ENCODE measurements at places on chromosomes 2 and 18.

GRCh38 chr2:145066856-145067548 lies 547.1 kb upstream of the ZEB2 start:
- no peak for DNase-seq

DNA sequence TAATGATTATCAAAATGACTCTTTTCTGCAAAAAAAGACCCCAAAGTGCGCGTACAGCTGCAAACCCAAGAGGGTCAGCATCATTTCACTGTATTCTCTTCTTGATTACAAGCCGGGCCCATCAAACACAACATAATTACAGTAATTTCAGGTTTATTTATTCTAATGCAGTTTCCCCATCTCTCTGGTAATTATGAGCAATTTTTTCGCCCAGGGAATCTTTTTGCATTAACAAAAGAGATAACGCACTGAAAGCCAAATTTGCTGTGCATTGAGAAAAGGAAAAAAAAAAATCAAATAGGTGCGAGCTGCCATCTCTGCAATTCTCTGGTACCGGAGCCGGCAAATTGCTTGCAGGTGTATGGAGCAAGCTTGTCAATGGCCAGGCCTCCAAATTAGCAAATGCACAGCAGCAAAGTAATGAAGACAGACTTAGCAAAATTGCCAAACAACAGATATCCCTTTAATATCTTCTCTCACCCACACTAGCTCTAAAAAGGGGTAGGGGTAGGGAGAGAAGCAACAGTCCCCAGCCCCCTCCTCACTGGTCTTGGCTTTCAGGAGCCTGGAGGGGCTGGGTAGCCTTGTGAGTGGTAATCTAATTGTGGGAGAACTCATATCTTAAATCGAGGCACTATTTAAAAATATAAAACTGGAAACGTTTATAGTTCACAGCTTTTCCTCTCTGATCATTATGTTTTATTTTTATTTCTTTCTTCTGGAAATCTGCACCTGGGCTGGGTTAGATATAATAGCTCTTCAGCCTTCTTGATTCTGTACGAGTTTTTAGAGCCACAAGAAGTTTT lies 6.7 kb downstream of the DLX1 start:
- no peak for DNase-seq

- DNase-seq = no peak
Measured at GRCh38 chr2:204722207-204722606, 176.9 kb downstream of the PARD3B start.

DNA sequence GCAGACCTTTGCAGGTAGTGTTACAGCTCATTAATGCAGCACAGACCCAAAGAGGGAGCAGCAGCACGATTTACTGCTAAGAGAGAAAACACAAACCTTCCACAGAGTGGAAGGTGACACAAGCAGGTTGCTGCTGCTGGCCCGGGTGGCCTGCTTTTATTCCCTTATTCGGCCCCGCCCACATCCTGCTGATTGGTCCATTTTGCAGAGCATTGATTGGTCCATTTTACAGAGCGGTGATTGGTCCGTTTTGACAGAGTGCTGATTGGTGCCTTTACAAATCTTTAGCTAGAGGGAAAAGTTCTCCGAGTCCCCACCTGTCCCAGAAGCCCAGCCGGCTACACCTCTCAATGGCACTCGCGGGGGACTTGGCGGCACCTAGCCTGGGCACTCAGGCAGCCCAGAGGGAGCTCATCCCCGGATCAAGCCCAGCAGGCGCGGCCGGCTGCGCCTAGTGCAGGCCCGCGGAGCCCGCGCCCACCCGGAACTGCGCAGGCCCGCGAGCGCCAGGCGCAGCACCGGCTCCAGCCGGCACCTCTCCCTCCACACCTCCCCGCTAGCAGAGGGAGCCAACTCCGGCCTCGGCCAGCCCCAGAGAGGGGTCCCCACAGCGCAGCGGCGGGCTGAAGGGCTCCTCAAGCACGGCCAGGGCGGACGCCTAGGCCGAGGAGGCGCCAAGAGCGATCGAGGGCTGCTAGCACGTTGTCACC lies 825.6 kb upstream of the HS6ST1 start:
- no peak for DNase-seq

DNA sequence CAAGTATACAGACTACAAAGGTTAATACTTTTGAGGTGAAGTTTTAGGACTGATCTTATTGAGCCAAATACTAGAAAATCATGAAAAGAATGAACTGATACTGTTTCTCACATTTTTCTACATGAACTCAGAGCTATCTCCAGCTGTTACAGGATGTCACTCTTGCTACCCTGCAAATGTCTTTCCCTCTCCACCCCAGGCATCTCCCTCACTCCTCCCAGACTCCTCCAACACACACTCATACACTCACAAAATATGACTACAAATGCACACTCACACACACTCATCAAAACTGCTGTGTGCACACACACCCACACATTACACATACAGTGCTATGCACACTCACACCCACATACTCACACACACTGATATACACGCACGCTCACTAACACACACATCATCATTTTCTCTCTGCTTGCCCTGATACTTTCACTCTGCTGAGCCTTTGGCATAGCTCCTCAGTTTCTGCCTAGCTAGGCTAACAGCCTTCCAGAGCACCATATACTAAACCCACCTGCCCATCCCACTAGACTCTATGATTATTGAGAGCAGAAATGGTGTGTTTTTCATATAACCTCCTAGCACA lies 273.3 kb downstream of the CD226 start:
- no peak for DNase-seq

GRCh38 chr18:22674272-22674671 lies 256.6 kb upstream of the CTAGE1 start:
- no peak for DNase-seq

Measured in iPS-NIHi11 (cell line).